ENCODE measurements at places on chromosomes 3 and 15.

GRCh38 chr15:48440084-48440483, 108.9 kb downstream of the DUT start:
- DNase-seq = peak; percentile 22

GRCh38 chr15:67142092-67142766, 76.8 kb downstream of the SMAD3 start:
- DNase-seq = no peak

DNA sequence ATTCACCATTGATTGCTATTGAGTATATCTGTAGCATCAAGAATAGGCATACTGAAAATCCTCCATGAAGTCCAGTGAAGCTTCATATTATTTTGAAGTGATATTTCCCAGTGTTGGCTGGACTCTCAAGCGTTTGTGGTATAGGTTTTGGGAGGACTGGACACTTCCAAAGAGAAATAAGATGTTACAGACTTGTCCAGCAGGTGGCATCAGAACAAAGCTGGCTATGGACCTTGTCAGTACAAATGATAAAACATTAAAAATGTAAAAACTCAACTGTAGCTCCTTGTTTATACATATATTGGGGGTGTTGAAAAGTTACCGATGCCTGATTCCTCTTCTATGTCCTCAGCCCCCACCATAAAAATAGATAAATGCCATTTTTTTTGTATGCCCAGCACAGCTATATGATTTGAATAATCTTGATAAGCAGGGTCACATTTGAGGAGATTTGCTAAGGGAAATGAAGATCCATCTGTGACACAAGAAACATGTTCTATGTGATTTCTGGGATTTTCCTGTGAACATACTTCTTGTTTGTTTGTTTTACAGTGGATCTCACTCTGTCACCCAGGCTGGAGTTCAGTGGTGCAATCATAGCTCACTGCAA, 54.5 kb upstream of the GOLGA6B start:
- peak; percentile 35 for DNase-seq

GRCh38 chr3:157938154-157938779, 168.0 kb downstream of the SHOX2 start:
- no peak for DNase-seq

- no peak for DNase-seq
Observed at GRCh38 chr3:26719134-26719533, 96.6 kb downstream of the LRRC3B start.

GRCh38 chr3:45246241-45246640, 20.2 kb upstream of the TMEM158 start:
- no peak for DNase-seq

DNA sequence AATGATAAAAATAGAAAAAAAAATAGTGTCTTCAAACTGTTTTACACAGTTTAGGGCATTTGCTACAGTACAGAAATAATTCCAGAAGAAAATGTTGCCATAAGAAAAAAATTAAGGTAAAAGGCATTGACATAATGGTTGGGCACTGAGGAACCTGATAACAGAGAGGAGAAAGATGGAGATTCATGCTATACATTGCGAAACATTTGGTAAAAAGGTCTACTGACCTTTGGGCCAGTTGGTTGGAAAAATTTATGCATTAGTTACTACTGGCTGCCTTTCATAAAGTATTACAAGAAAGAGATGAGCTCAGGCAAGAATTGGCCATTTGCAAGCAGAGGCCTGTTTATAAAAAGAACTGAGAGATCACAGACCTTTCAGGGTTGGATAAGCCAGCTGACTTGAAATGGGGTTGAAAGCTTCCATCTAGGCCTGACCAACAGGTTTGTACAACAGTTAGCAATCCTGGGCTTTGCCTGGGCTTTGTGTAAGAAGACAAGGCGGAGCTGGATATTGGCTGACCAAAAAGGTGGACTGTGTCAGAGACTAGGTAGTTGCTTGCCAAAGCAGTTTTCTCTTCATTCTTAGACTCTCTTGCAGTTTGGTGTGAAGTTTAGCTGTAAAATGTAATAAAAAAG, 166.6 kb upstream of the MCTP2 start:
- no peak for DNase-seq

DNA sequence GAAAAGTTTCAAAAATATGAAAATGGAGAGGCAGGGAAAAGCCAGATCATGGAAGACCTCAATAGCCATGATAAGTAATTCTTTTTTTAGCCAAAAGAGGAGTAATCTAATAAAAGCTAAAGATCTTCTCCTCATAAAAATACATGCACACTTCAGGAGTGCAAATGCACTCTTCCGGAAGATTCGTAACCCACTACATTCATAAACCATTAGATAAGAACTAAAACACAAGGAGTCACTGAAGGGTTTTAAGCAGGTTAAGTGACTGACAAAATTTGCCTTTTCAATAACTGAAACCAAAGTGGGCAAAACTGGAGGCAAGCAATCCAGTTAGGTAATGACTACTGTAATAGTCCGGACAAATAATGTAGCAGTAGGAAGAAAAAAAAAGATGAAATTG, 46.0 kb downstream of the UBE3A start:
- no peak for DNase-seq

- peak; percentile 37 for DNase-seq
Observed at GRCh38 chr3:134640872-134641470, 9.9 kb downstream of the KY start.

GRCh38 chr15:78058401-78058935, 19.0 kb downstream of the TBC1D2B start:
- no peak for DNase-seq

GRCh38 chr3:15499536-15499935, 22.0 kb downstream of the COLQ start:
- no peak for DNase-seq

GRCh38 chr15:65305150-65305758, 777 bp downstream of the RNU5B-1 start:
- DNase-seq = no peak

DNA sequence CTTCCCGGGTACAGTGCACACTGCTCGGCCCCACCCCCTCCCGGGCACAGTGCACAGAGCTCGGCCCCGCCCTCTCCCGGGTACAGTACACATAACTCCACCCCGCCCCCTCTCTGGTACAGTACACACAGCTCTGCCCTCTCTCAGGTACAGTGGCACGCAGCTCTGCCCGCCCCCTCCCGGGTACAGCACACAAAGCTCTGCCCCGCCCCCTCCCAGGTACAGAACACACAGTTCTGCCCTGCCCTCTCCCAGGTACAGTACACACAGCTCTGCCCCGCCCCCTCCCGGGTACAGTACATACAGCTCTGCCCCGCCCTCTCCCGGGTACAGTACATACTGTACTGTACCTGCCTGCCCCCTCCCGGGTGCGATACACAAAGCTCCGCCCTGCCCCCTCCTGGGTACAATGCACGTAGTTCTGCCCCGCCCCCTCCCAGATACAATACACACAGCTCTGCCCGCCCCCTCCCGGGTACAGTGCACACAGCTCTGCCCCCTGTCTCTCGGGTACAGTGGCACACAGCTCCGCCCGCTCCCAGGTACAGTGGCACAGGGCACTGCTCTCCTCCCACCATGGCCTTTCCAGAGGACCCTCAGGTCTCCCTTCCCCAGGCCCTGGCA, 16.4 kb upstream of the PRR20G start:
- no peak for DNase-seq

DNA sequence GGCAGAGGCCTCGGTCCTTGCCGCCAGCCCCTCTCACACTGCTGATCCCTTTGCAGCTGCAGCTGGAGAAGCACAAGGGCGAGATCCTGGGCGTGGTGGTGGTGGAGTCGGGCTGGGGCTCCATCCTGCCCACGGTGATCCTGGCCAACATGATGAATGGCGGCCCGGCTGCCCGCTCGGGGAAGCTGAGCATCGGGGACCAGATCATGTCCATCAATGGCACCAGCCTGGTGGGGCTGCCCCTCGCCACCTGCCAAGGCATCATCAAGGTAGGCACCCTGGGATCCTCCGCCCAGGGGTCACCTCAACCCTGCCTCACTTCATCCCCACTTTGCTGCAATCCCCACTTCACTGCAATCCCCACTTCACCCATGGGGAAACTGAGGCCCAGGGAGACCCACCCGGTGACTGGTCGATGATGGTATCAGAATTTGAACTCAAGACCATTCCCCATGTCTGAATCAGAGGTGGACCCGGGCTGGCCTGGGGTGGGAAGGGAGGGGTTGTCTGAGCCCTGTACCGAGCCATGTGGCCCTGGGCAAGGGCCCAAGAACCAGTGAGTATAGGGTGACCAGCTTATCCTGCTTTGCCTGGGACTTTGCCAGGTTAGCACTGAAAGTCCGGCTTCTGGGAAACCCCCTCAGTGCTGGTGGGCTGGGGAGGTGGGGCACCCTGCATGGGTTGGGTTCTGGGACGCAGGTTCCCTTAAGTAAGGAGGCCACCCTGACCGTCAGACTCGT, 162.9 kb downstream of the NSMCE3 start:
- no peak for DNase-seq

DNA sequence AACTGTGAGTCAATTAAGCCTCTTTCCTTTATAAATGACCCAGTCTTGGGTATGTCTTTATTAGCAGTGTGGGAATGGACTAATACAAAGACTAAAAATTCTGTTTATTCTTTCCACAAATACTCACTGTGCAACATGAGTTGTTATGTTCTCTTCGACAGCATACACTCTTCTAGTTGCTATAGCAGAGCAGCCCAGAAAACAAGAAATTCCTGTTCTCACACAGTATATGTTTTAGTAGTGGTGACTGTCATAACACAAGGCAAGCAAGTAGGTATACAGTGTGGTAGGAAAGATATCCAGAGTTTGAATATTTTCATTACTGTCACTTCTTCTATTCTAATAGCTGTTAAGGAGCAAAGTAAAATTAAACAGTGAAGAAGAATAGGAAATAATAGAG, 453.3 kb downstream of the ROBO1 start:
- no peak for DNase-seq

DNA sequence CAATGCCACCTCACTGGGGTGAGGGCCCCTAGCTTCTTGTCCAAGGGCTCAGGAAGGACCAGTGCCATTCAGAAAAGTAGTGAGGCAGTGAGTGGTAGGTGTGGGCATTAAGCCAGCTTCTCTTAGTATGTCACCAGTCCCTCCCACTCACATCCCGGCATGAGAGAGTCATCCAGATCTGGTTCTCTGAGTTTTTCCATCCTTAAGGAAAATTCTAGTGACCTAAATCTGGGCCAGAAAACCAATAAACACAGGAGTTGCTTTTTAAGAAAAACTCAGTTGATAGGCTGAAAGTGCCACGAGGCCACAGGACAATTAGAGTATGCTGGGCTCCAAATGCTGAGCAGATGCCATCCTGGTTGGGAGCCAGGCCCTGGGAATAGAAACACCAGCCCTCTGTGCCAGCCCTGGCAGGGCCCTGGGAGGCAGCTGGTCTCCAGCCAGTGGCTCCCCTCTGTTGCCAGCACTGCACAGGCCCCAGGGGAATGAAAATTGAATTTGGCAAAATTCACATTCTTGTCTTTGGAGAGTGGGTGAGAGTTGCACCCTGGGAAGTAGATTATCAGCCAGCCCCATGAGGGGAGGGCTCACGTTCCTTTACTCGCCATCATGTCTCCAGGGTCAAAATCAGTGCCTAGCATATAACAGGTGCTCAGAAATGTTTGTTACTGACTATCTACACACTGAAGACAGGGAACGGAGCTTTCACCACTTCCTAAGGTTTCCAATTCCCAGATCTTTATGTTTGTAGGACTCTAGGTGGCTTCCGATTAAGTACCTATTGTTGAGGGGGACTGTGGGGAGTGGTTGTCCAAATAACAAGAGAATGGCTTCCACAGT, 52.8 kb downstream of the FAM43A start:
- no peak for DNase-seq

DNA sequence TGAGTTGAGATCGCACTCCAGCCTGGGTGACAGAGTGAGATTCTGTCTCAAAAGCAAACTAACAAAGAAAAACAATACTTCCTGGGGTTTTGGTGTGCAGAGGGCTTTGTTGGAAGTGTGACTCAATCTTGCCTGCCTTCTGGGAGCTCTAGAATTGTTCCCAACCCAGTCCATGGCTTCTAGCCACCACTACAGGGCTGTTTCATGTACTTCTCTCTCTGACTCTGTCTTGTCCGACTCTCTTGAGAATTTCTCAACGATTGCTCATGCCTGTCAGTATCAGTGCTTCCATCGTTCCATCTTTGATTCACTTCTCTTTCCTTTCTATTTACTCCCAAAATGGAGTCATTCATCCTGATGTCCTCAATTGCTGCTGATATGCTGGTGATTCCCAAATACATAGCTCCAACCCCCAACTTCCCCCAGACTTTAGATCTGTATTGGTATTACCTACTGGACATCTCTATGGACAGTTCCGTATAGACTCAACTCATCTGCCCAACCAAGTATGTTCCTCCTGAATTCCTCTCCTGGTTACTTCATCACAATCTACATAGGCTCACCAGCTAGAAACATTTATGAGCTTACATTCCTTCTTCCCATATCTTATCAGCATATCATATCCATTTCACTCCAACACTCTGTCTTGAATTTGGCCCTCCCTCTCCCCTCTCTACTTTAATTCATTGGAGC, 1.8 kb upstream of the AP2M1 start:
- no peak for DNase-seq

DNA sequence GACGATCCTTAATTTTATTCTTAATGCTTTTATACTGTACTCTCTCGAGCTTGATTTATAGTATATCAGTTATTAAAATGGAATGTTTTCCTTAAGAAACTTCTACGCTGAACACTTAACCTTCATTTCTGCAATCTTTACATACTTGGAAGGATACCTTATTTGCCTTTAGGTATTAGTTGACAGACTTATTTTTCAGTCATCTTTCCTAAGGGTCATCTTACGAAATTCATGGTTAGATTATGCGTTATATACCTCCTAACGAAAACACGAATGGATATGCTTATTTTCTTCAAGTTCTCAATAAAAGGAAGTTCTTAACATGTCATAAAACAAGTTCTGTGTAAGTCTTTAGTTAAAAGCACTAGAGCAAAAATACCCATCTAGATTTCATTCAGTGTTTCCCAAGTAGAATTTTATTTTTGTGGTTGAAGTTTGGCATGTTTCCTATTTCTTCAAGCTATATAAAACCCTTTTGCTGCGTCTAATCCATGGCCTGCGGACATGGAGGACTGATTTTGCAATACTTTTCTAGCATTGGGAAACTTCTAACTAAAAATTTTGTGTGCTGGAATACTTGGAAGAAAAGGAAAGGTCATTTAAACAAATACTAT, 231.3 kb downstream of the TP63 start:
- no peak for DNase-seq

DNA sequence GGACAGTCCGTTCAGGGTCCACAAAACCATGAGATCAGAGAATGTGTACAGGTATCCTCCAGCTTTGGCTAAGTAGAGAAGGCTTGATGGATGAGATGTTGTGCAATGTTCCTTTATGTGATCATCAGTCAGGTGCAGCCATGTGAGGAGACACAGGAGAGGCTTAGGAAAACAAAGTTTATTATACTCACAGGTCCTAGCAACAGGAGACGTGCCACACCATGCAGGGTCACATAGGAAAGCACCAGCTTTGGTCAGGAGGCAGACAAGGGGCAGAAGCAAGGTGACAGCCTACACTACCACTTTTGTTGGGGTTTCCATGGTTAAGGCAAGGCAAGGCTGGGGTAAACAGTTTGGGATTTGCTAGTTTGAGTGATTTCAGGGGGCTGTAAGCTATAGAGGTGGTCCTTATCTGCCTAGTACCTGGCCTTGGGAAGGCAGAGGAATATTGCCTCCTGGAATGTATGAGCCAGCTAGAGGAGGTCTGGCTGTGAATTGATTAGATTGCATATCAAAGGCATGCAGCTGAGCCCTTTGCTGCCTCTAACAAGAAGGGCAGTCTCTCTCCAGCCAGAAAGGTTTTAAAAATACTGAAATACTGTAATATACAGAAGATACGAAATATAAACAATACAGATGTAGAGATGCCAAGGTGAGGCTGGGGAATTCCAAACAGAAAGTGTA, 248.6 kb downstream of the RYR3 start:
- DNase-seq = no peak

GRCh38 chr3:42712344-42712648, 9.7 kb upstream of the HHATL start:
- DNase-seq = no peak

- DNase-seq = no peak
Observed at GRCh38 chr15:61724251-61724939, 335.9 kb downstream of the VPS13C start.
